ENCODE measurements at places on chromosomes 5 and 9.

GRCh38 chr5:99747342-99747741 is 787.8 kb upstream of the FAM174A start:
- DNase-seq: no peak

GRCh38 chr5:144547098-144547499 is 376.4 kb downstream of the KCTD16 start:
- no peak for DNase-seq

- no peak for DNase-seq
These were observed 11.0 kb downstream of the TMEM268 start for GRCh38 chr9:114621975-114622609.

GRCh38 chr5:131997026-131997726 is 14.3 kb downstream of the ACSL6 start:
- DNase-seq: no peak

DNA sequence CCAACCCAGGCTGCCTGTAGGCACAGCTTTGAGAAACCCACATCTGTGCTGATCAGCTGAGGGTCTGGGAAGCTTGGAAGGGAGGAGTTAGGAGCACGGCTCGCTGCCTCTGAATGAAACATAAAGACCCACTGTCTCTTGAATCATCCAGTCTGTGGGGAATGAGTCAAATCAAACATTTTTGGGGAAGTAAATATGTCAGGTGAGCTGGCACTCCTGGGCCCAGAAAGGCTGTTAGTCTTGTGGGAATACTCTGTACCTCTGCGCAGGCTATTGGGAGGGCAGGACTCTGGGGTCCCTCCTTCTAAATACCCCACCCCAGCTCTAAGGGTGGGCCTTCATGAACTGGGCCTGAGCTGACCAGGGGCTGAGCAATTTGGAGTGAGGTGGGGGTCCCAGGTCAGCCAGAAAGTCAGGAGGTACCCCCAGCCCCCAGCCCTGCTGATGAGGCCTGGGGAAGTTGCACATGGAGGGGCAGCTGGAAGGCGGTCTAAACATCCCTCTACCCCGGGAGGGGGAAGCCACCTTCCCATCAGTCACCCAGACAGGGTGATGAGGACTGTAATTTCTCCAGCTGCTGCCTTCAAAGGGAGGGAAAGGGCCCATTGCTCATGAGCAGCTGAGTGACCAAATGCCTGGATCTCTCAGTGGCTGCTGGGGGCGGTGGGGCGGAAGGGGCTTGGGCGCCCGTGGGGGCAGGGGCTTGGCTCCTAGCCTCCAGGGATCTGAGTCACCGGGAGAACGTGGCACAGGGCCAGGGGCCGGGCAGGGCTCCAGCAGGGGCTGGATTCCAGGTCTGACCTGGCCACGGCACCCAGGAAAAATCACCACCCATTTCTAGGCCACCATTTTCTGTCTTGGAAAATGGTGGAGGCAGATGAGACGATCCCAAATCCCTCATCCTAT is 10.8 kb downstream of the FIBCD1 start:
- no peak for DNase-seq

- DNase-seq: no peak
These were observed 71.2 kb downstream of the ZNF354C start for GRCh38 chr5:179131321-179131835.

GRCh38 chr9:89402695-89403427 is 84.6 kb downstream of the SECISBP2 start:
- no peak for DNase-seq

DNA sequence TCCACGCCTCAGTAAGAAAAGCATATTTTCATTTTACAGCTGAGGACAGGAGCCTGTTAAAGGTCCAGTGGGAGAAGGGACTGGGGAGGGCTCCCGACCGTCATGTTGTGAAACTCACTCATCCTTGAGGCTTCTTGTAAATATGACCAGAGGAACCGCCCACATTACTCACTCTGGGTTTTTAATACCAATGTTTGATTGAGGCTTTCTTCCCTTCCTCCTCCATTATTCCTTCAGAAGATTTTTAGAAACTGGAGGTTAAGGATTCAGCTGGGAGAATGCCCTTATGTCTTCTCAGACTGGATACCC is 61.4 kb upstream of the GLRX start:
- no peak for DNase-seq

DNA sequence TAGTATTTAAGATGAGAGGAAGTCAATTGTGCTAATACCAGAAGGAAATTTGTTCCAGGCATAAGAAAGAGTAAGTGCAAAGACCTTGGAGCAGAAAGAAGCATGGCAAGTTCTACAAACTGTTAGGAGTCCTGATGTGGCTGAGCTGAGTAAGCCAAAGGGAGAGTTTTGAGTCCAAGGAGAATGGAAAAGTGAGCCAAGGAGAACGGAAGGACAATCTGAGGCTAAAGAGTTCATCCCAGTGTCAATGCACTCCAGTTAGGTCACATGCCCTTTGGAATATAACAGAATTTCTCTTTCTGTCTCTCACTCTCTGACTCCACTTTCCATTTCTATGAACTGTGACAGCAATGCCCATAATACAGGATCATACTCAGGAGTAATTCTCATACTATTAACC is 224.7 kb downstream of the CAAP1 start:
- DNase-seq: no peak

DNA sequence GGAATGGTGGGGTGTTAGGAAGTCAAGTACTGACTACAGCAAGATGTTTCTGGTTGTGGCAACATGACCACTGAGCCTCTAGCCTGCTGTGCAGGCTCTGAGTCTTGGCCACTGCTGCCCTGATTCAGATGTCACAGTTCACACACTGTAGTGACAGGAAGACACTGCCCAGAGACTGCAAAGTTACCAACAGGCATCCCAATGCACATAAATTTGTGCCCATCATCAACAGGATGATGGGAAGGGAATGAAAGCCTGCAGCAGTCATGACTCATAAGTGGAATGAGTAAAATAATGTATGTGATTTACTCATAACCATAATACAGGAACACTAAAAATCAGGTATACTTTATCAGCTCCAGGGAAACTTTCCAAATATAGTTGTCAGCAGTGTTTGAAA is 251.6 kb upstream of the HAPLN1 start:
- no peak for DNase-seq

DNA sequence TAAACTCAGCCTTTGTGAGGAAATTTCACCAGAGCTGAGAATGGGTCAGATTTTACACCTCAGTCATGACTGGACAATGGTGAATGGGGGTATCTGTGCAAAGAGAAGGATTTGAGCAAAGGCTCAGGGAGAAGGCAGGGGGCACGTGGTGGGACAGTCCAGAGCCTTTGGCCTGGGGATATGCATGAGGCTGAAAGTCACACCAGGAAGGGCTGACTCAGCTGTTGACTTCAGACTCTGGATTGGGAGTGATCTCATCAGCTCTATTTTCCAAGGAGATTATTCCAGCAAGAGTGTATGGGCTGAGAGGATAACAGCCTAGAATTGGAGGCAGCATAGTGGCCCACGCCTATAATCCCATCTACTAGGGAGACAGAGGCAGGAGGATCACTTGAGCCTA is 53.6 kb downstream of the SAXO1 start:
- no peak for DNase-seq

GRCh38 chr5:52709167-52709925 is 78.4 kb upstream of the ITGA1 start:
- DNase-seq: no peak

GRCh38 chr5:102749416-102750030 is 5.6 kb upstream of the PAM start:
- no peak for DNase-seq

- DNase-seq: no peak
These were observed 3.3 kb upstream of the SEC16A start for GRCh38 chr9:136486131-136486530.

- no peak for DNase-seq
These were observed 89.5 kb downstream of the EPB41L4A start for GRCh38 chr5:112329419-112330090.

All from stimulated activated CD4-positive, alpha-beta T cell treated with anti-CD3 and anti-CD28 coated beads, Interleukin-15, amount 100 ng/mL, for 1 hour (primary cell).